ENCODE measurements at places on chromosomes 16 and 17. TPM values are rescaled to one million over a fixed set of nuclear protein-coding genes. Genes with fewer than 3 reads are reported as not detected.

MARVELD3 gene
- not detected for total RNA-seq

CARD14 gene
- 0.39 TPM for total RNA-seq

RHBDL1 gene
- 3.5 TPM for total RNA-seq

CCL4L2 gene
- 77.2 TPM for total RNA-seq

DUSP3 gene
- 9.2 TPM for total RNA-seq

STAT5B gene
- 269 TPM for total RNA-seq

TLCD3B gene
- total RNA-seq: 4.5 TPM

- H3K4me3 ChIP-seq: peak overlapping the region; percentile 2
- no peak for DNase-seq
- H3K4me1 ChIP-seq: peaks cover 13% of the 10 kb centered on the region
- no peak overlapping the region for H3K27ac ChIP-seq
- no peaks in the 10 kb centered on the region for H3K36me3 ChIP-seq
- H3K27me3 ChIP-seq: peaks cover 61% of the 10 kb centered on the region
Measured at GRCh38 chr17:61462719-61463315, 10.6 kb downstream of the TBX4 start.

- no peaks in the 10 kb centered on the region for H3K4me1 ChIP-seq
- H3K4me3 ChIP-seq: no peak overlapping the region
- H3K27me3 ChIP-seq: peaks cover 20% of the 10 kb centered on the region
- H3K36me3 ChIP-seq: peaks cover 3% of the 10 kb centered on the region
- DNase-seq: no peak
- no peak overlapping the region for H3K27ac ChIP-seq
Measured at GRCh38 chr16:88366032-88366703, 16.6 kb upstream of the ZNF469 start.

DNA sequence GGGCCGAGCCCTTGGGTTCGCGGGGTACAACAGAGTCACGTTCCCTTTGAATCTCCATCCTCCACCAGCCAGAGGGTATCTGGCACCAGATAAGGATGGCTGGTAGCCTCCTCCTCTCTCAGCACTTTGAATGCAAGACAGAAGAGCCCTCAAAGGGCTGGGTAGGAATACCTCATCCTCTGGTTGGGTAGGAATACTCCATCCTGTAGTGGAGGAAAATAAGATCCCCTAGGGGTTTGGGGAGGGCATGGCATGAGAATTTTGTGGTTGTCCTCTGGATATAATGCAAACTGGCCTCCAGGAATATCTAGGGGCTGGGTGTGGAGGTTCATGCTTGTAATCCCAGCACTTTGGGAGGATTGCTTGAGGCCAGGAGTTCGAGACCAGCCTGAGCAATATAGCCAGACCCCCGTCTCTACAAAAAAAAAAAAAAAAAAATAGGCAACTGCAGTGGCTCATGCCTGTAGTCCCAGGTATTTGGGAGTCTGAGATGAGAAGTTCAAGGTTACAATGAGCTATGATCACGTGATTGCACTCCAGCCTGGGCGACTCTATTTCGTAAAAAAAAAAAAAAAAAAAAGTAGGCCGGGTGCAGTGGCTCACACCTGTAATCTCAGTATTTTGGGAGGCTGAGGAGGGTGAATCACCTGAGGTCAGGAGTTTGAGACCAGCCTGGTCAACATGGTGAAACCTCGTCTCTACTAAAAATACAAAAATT lies 2.7 kb downstream of the IGFBP4 start:
- H3K27me3 ChIP-seq: peaks cover 2% of the 10 kb centered on the region
- peak overlapping the region; percentile 78 for H3K4me3 ChIP-seq
- H3K36me3 ChIP-seq: peaks cover 3% of the 10 kb centered on the region

DNA sequence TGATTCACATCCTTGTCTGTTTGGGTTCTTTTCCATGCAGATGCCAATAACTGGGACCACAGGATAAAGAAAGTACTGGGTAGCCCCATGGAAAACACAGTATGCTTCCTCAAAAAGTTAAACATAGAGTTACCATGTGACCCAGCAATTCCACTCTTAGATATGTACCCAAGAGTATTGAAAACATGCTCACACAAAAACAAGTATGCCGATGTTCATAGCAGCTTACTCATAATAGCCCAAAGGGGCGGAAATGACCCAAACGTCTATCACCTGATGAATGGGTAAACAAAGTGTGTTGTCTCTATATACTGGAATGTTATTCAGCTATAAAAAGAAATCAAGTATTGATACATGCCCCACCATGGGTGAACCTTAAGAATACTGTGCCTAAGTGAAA lies 55.4 kb downstream of the CYB5B start:
- H3K27me3 ChIP-seq: peaks cover 14% of the 10 kb centered on the region
- no peak overlapping the region for H3K27ac ChIP-seq
- H3K4me3 ChIP-seq: no peak overlapping the region
- no peak for DNase-seq
- H3K4me1 ChIP-seq: peaks cover 25% of the 10 kb centered on the region
- H3K36me3 ChIP-seq: no peaks in the 10 kb centered on the region

GRCh38 chr16:15608398-15609285 lies 34.3 kb downstream of the MARF1 start:
- H3K4me1 ChIP-seq: peaks cover 16% of the 10 kb centered on the region
- H3K36me3 ChIP-seq: peaks cover 11% of the 10 kb centered on the region
- no peak overlapping the region for H3K4me3 ChIP-seq
- no peak for DNase-seq
- no peak overlapping the region for H3K27ac ChIP-seq
- H3K27me3 ChIP-seq: no peaks in the 10 kb centered on the region

GRCh38 chr17:50725769-50726655 lies 6.6 kb downstream of the LUC7L3 start:
- DNase-seq: no peak
- H3K36me3 ChIP-seq: peaks cover 3% of the 10 kb centered on the region
- H3K27ac ChIP-seq: peak overlapping the region; percentile 56
- no peaks in the 10 kb centered on the region for H3K27me3 ChIP-seq
- H3K4me3 ChIP-seq: no peak overlapping the region
- H3K4me1 ChIP-seq: peaks cover 68% of the 10 kb centered on the region

DNA sequence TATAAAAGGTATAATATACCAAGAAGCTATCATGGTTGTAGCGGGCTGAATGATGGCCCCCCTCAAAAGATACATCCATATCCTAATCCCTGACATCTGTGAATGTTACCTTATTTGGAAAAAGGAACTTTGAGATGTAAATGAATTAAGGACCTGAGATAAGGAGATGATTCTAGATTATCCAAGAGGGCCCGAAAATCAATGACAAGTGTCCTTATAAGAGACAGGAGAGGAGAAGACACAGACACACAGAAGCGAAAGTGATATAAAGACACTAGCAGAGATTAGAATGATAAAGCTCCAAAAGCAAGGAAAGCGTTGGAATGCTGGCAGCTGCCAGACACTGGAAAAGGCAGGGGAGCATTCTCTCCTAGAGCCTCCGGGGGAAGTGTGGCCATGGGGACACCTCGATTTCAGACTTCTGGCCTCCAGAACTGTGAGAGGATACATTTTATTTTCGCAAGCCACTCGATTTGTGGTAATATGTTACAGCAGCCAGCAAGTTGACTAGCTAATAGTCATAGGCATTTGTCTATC lies 12.5 kb upstream of the GP1BA start:
- no peaks in the 10 kb centered on the region for H3K36me3 ChIP-seq
- H3K4me3 ChIP-seq: no peak overlapping the region
- no peak for DNase-seq
- H3K27me3 ChIP-seq: no peaks in the 10 kb centered on the region

- no peak overlapping the region for H3K27ac ChIP-seq
- H3K4me3 ChIP-seq: no peak overlapping the region
- H3K36me3 ChIP-seq: no peaks in the 10 kb centered on the region
Measured at GRCh38 chr17:81494626-81495377, 17.8 kb downstream of the ACTG1 start.

DNA sequence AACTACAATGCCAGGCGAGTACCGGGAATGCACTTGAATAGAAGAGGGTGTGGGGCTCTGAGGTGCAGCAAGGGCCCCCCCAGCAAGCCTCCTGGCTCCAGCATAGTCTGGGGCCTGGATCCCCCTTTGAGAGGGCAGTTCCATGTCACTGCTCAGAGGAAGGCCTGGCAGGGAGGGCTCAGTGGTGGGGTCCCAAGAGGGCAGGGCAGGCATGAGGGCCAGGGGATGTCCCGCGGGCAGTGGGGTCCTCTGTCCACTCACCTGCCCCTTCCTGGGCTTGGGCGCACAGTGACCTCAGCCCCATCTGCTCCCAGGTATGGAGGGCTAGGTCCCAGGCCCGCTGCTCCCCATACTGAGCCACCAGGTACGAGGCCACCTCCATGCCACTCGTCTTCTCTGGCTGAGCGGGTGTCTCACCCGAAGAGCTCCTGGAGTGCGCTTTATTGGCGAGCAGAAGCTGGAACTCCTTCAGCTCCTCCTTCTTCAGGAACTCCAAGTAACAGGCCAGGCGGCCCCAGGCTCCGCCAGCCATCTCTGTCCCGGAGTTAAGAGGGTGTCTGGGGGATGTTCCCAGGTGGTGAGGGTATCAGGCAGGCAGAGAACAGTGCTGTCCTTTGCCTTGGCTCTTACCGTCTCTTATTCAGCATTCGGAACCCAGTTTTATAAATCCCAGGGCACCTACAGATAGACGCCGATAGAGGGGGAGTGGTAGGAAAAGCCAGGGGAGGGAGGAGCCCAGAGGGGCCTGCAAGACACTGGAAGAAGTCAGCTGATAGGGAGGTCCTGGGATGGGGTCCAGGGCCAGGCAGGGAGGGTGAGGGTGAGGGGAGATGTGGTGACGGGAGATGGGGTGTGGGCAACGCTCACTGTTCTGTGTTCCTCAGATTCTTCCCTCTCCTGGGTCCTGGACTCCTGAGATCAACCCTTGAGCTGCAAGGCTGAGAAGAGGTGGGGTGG lies 605 bp downstream of the NLRP1 start:
- peaks cover 80% of the 10 kb centered on the region for H3K4me1 ChIP-seq
- DNase-seq: no peak
- H3K27me3 ChIP-seq: no peaks in the 10 kb centered on the region
- peaks cover 5% of the 10 kb centered on the region for H3K36me3 ChIP-seq
- H3K4me3 ChIP-seq: peak overlapping the region; percentile 97

DNA sequence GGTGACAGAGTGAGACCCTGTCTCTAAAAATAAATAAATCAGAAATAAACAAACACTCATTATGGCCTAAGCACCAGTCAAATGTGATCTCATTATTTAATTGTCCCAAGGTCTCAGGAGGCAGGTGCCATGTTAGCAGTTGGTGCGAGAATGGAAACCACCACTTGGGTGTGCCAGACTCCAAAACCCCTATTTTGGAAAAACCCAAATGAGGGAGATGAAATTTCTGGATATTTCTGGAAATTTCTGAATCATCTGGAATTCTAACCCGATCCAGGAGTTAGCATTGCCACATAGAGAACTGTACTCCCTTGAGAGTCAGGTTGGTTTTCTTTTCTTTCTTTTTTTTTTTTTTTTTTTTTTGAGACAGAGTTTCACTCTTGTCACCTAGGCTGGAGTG lies 264.0 kb downstream of the XYLT1 start:
- H3K27me3 ChIP-seq: no peaks in the 10 kb centered on the region
- no peaks in the 10 kb centered on the region for H3K4me1 ChIP-seq
- H3K4me3 ChIP-seq: no peak overlapping the region
- H3K36me3 ChIP-seq: no peaks in the 10 kb centered on the region
- H3K27ac ChIP-seq: no peak overlapping the region

DNA sequence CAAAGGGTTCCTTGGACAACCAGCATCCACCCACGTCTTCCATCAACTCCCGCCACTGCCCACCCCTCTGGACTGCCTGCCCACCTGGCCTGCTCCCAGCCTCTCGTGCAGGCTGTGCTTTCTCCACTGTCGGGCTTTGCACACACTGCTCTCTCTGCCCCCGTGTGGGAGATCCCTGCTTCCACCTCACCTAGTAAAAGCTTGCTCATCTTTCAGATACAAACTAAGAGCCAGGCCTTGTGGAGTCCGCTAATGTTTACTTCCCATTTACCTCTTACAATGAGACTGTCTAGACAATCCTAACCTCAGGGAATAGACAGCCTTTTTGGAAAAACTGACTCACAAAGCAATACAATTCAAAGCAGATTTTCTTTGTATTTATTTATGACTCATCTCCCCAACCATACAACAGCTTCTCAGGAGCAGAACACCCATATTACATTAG lies 67.6 kb downstream of the USP31 start:
- peaks cover 6% of the 10 kb centered on the region for H3K4me1 ChIP-seq
- H3K27me3 ChIP-seq: no peaks in the 10 kb centered on the region
- H3K27ac ChIP-seq: peak overlapping the region; percentile 40
- DNase-seq: no peak

DNA sequence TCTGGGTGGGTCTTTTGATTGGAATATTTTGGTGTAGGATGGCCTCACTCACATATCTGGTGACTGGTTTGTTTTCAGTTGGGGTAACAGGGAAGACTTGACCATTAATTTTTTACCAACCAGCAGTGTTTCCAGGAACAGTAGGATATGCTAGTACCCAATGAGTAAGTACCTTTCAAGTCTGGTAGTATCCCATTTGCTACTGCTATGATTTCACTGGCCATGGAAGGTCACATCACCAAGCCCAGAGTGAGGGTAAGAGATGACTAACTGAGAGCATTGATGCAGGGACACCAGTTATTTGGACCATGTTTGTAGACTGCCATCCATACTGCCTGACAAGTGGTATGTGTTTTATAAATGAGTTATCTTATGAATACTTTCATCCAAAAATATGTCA lies 277.7 kb downstream of the MAP2K6 start:
- no peak overlapping the region for H3K4me3 ChIP-seq
- no peaks in the 10 kb centered on the region for H3K27me3 ChIP-seq
- no peak for DNase-seq
- no peaks in the 10 kb centered on the region for H3K4me1 ChIP-seq
- H3K36me3 ChIP-seq: peaks cover 6% of the 10 kb centered on the region
- no peak overlapping the region for H3K27ac ChIP-seq

DNA sequence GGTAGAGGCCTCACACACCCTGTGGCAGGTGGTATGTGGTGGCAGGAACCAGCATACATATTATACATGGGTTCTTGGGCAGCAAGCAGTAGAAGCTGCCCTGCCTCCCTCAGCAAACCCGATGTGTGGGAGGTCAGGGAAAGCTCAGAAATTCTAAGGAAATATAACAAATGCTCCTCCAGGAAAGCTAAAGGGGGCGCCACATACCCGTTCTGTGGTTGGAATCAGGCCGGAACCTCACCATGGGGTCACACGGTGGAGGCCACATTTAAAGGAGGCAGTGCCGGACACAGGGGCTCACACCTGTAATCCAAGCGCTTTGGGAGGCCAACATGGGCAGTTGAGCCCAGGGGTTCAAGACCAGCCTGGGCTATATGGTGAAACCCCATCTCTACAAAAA lies 12.4 kb upstream of the KATNB1 start:
- DNase-seq: no peak
- no peaks in the 10 kb centered on the region for H3K27me3 ChIP-seq
- H3K4me3 ChIP-seq: no peak overlapping the region
- no peaks in the 10 kb centered on the region for H3K36me3 ChIP-seq
- H3K4me1 ChIP-seq: peaks cover 9% of the 10 kb centered on the region

- peaks cover 7% of the 10 kb centered on the region for H3K36me3 ChIP-seq
- no peaks in the 10 kb centered on the region for H3K27me3 ChIP-seq
- H3K4me1 ChIP-seq: peaks cover 34% of the 10 kb centered on the region
- peak overlapping the region; percentile 38 for H3K27ac ChIP-seq
- DNase-seq: no peak
Measured at GRCh38 chr16:4266372-4266771, 6.5 kb downstream of the TFAP4 start.

GRCh38 chr17:81438688-81439087 lies 43.4 kb downstream of the BAHCC1 start:
- H3K4me3 ChIP-seq: no peak overlapping the region
- no peak for DNase-seq
- no peak overlapping the region for H3K27ac ChIP-seq
- no peaks in the 10 kb centered on the region for H3K27me3 ChIP-seq

GRCh38 chr16:68000450-68000849 lies 1.2 kb upstream of the DPEP2 start:
- H3K4me1 ChIP-seq: peaks cover 58% of the 10 kb centered on the region
- peak overlapping the region; percentile 21 for H3K27ac ChIP-seq
- no peaks in the 10 kb centered on the region for H3K27me3 ChIP-seq
- DNase-seq: no peak
- H3K4me3 ChIP-seq: peak overlapping the region; percentile 80
- no peaks in the 10 kb centered on the region for H3K36me3 ChIP-seq

GRCh38 chr16:89586853-89587252 lies 11.3 kb downstream of the CPNE7 start:
- H3K27me3 ChIP-seq: no peaks in the 10 kb centered on the region
- peak; percentile 28 for DNase-seq
- peaks cover 2% of the 10 kb centered on the region for H3K36me3 ChIP-seq
